ENCODE measurements at places on chromosomes 12 and 14.
A peak's percentile ranks its signal among the peaks of the same experiment; 100 is the strongest.

GRCh38 chr12:66190519-66191370, 1.7 kb downstream of the IRAK3 start:
- DNase-seq = no peak

DNA sequence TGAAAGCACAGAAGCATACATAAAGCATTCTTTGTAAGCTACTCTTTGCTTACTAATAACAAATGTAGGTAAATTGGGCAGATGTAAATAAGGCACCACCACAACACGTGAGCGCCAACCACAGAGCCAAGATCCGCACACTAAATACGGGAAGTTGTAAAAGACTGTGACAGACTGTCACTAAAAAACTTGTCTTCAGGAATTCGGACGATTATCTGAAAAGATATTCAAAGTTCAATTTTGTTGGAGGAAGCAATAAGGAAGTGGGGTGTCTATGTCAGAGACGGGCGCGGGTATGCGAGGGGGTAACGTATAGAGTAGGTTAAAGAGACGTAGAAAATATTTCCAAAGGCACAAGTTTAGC, 1.5 kb upstream of the HSP90B1 start:
- DNase-seq = no peak

DNA sequence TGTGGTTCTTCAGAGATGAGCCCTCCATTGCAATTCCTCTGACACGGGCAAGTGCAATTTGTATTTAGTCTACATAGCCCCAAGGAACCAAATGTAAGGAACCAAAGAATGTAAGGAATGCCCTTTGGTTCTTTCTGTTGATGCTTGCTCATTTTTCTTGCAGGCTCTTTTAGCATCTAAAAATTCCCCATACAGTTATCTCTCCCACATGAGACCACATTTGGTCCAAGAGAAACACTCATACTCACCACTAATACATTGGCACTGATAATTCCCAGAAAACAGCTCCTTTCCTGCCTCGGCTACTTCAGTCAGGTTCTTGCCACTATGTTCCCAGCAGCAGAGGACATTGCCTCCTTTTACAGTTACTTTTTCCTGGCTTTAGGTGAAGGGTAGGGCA, 332.6 kb downstream of the AEBP2 start:
- no peak for DNase-seq

GRCh38 chr12:120090206-120090605, 26.3 kb downstream of the RAB35 start:
- no peak for DNase-seq

DNA sequence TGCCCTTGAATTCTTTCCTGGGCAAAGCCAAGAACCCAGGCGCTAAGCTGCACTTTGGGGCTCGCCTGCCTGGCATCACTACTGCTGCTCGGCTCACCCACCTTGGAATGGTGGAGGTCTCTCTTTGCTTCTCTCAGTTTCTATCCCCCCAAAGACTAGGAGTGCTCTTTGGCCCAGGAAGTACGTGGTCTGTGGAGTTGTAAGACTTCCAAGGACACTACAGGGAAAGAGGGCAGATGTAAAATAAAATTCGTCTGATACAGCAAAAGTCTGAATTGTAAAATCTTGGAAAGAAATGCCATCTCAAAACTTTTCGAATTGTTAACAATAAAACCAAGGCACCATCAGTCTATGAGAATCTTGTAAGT, 52.5 kb upstream of the MAP1LC3B2 start:
- DNase-seq = no peak

- no peak for DNase-seq
Observed at GRCh38 chr12:4228122-4228580, 45.4 kb upstream of the CCND2 start.

DNA sequence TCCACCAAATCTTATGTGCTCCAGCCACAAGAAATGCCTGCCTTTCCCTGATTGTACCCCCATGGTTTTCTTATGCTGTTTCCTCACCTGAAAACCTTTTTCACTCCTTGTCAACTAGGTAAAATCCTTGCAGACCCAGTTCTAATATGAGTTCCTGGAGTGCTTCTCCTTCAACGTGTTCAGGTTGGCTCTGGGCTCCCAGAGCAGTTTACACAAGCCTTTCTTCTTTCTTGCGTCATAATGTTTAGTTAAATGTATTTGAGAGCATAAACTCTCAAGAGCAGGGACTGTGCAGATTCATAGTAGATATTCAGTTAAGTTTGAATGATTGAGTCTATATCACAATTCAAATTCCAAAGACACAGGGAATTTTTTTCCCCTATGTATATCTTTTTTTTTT, 484.8 kb upstream of the CCDC196 start:
- no peak for DNase-seq

DNA sequence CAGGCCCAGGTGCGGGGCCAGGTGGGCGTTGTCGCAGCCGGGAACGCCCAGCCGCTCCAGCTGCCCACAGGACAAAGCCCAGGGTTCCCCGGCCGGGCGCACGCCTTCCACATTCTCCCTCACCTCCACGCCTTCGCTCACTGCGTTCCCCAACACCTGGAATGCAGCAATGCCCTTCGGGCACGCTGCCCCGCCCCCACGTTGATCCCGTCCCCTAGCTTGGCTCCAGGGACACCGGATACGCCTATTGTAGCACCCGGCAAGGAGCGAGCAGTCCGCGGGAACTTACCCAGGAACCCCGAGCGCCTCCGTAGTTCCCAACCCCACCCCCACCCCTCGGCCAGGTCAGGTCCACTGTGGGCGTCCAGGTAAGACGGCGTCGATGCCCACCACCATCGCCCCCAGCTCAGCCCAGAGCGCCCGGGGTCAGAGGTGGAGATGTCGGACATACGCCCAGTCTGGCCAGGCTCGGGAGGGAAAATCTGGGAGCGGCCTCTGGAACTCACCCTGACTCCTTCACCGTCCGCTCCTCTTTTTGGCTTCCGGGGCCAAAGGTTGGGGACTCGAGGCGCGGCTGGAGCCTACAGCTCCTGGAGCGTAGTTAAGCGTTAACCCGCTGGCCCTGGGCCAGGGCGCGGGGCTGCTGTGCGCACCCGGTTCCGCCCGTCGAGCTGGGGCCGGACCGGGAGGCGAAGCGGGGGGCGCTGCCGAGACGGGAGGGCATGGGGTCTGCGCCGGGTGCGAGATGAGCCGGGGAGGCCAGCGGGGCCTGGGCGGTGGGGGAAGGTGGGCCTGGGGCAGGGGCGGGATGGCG, 594 bp upstream of the CEP170B start:
- no peak for DNase-seq

- DNase-seq = no peak
Observed at GRCh38 chr14:34170882-34171281, 220.0 kb upstream of the EGLN3 start.

GRCh38 chr14:104112609-104113571, 25.5 kb upstream of the KIF26A start:
- DNase-seq = no peak

GRCh38 chr12:111201036-111201435, 167.9 kb downstream of the PHETA1 start:
- DNase-seq = no peak

DNA sequence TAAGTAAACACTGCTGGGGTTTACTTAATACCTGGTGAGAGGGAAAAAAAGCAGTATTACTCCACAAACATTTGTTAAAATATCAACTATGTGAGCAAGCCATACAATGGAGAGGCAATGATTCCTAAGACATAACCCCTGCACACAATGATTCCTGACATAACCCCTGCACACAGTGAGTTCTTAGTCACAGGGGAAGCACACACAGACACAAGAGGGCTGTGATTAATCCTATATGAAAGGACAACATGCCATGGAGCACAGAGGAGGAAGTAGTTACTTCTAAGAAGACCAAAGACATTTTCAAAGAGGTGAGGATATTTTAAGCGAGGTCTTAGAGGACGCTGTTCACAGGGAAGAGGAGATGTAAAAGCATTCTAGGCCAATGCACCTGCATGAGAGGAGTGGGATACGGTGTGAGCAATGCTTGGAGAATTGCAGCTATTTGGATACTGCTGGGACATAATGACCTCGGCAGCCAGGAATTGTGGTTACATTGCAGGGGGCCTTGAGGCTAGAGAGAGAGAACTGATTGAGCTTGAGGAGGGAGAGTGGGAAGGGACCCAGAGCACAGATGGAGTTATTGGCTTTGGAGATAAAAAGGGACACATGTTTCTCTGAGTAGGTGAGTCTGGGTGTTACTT, 211.9 kb downstream of the APAF1 start:
- DNase-seq = no peak

DNA sequence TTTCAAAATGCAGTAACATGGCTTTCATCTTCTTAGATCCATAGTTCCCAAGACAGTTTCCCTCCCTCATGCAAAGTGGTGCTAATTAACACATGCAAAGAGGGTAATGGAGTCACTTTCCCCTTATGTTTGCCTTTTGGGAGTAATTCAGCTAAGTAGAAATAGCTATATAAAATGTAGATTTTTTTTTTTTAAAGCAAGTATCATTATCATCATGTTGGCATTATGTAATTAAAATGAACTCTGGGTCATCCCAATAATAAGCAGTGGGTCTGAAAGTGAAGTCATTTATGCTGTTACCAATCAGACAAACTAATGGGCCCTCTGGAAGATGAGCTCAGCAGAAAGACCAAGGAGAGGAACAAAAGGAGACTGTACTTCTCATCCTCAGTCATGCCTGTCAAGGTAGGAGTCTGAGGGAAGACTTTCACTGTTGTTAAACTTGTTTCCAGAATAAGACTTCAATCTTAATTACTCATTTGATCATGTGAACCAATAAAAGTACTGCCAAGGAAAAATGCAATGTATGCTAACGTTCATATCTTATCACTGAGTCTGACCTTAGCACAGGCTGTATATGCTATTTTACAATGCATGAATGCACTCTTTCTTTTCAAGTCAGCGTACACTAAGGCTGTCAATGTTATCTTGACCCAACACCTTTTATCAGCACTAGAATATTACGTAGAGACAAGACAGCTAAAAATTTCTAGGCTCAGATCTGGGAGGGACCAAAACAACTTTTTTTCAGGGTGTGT, 26.8 kb downstream of the AREL1 start:
- DNase-seq = no peak

DNA sequence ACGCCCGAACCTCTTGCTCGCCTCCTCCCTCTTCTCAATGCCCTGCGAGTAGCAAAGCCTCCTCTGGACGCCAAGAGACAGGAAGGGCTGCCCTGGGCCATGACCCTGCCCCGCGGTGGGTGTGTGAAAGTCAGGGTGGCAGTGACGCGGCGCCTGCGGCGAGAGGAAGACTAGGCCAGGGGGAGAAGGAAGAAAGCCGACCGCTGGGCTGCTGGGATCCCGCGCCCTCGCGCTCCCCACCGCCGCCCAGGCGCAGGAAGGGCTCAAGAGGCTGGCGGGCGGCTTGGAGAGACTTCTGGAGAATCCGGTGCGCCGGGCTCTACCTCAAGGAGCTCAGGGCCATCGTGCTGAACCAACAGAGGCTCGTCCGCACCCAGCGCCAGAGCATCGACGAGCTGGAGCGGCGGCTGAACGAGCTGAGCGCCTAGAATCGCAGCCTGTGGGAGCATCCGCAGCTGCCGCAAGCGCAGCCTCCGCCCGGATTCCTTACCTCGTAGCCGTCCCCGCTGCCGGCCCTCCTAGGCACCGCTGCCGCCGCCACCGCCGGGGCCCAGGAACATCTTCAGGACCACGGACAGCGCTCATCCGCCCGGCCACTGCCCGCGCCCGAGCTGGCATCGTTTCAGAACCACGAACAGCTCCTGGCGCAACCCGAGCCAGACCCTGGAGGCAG, 105.0 kb upstream of the PRB2 start:
- DNase-seq = peak; percentile 34

DNA sequence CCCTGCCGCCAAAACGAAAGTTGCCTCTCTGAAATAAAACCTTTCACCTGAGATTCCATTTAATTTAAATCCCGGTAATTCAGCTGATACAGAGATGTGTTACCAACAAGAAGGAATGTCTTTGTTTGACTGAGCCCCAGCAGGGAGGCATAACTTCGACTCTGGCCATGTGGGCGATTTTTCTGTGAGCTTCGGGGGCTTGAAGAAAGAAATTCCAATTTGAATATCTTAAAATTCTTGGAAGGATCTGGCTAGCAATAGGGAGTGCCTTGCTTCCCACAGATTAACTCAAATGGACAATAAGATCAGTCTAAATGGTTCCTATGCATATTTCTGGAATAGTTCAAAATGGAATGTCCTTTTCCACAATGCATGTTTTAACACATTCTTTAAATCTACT, 252.5 kb upstream of the TMPO start:
- DNase-seq = no peak

DNA sequence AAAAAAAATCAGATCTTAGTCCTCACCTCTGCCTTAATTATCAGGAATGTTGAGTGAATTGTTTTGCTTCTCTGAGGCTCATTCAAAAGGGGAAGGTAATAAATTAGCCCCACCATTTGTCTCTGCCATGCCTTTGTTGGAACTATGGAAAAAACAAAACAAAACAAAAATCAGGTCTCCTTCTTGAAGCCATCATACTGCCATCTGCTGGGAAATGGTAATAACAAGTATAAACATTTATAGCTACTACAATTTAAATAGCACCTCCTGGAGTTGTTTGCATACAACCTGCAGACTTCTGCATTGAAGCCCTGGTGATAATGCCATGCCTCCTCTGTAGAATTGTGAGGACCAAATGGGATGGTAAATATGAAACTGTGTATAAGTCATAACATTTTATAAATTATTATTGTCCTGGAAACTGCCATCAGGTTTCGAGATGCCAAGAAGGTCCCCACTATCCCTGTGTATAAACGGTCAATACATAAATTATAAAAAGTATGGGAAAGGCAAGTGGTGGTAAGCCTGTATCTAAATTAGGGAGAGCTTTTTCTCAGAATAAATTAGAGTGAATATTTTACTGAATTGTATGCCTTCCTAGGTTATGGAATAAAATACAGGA, 87.2 kb upstream of the FGD4 start:
- DNase-seq = peak; percentile 30

- no peak for DNase-seq
Observed at GRCh38 chr12:14982562-14982961, 9.7 kb downstream of the PDE6H start.
